Activated T-cell treated with anti-CD3 and anti-CD28 coated beads, Interleukin-2, amount 50 U/mL, for 72 hours (primary cell): ENCODE measurements at places on chromosomes 6 and 20. TPM values are rescaled to one million over a fixed set of nuclear protein-coding genes. Genes with fewer than 3 reads are reported as not detected.

The SYNCRIP gene
- total RNA-seq, result 90.2 TPM

The GID8 gene
- 36.0 TPM for total RNA-seq

The BPIFB1 gene
- total RNA-seq, result not detected

The GDAP1L1 gene
- total RNA-seq, result 1.0 TPM

The TAAR6 gene
- total RNA-seq, result not detected

The RPL10A gene
- total RNA-seq, result 2,353 TPM

The FKBP1A gene
- 278 TPM for total RNA-seq

The DACT2 gene
- 0.14 TPM for total RNA-seq

The RAET1L gene
- not detected for total RNA-seq

The TFAP2A gene
- total RNA-seq, result 0.35 TPM

The HSD17B8 gene
- total RNA-seq, result 36.0 TPM

The PHACTR1 gene
- total RNA-seq, result 0.16 TPM

The CCDC170 gene
- not detected for total RNA-seq

The RSPO3 gene
- total RNA-seq, result not detected

The NCOA5 gene
- 19.2 TPM for total RNA-seq

The ARFGEF3 gene
- 0.76 TPM for total RNA-seq

The WFDC10B gene
- total RNA-seq, result not detected

The BPIFA1 gene
- total RNA-seq, result not detected

The VARS2 gene
- total RNA-seq, result 54.9 TPM

The BCL2L1 gene
- total RNA-seq, result 120 TPM

The MATN4 gene
- total RNA-seq, result 5.1 TPM

The RAB44 gene
- total RNA-seq, result 0.09 TPM

The SNX3 gene
- 58.7 TPM for total RNA-seq

The COL21A1 gene
- not detected for total RNA-seq

The PRR18 gene
- total RNA-seq, result 0.07 TPM
